ENCODE measurements at places on chromosomes 5 and 9. TPM values are rescaled to one million over a fixed set of nuclear protein-coding genes. Genes with fewer than 3 reads are reported as not detected.

SEMA5A gene
- total RNA-seq = 11.6 TPM

GRAMD2B gene
- total RNA-seq = 165 TPM

OR4F3 gene
- not detected for total RNA-seq

PCA3 gene
- total RNA-seq = 0.40 TPM

DNA sequence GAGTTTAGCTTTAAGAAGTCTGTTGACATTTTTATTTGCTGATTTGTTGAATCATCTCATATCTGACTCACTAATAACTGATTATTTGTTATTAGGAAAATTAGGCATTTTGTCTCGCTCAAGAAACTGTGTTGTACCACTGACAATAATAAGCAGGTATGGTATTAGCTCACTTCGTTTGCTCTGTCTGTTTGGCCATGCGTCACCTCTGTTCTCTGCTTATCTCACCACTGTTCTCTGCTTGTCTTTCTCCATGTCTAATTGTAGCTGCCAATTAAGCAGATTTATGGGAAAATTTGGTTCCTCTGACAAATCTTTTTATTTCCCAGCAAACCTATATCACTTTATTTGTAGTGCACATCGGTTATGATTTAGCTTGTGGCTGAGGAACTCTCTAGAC, 138.9 kb downstream of the WDR41 start:
- DNase-seq = no peak

- DNase-seq = no peak
These were observed 280.3 kb downstream of the DRD1 start for GRCh38 chr5:175163586-175164275.

- no peak for DNase-seq
These were observed 97.1 kb upstream of the ASTN2 start for GRCh38 chr9:117511852-117512481.

DNA sequence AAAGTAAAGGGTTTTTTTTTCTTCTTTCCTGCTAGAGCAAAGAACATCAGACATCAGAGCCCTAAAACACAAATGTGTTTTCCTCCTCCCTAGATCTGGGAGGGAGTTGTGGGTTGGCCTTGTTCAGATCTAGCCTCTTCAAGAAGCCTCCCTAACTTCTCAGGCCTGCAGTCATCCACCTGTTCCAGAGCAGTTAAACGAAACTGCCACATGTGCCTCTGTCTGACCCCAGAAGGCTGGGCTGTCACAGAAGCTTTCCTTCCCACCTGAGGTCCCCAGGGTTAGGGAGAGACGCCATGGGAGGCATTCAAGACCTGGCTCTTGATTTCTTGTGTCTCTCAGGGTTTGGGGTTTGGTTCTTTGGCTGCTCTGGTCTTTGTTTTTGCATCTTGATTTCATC, 87.0 kb downstream of the DAB2IP start:
- no peak for DNase-seq

DNA sequence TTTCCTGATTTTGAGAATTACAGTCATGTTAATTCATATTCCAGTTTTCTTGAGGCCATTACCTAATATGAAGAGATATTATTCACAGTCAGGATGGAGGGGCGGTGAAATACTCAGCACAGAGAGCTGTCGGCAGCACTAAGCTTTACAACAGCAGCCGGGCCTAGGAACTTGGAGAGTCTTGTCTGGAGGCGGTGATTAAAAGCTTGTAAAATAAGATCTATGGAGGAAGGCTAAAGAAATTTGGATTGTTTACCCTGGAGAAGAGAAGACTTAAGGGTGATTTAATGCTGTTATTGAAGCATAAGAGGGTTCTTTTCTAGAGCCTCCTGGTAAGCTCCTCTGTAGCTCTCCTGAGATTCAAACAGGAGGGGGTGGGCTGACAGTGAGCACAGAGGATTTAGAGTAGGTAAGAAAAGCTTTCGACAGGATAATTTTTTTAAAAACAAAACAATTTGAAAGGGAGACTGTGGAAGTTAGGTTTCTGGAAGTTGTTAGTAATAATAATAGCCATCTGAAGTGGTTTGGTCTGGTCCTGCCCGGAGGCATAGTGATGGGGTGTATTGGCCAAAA, 406.3 kb upstream of the ADAMTSL1 start:
- DNase-seq = no peak

DNA sequence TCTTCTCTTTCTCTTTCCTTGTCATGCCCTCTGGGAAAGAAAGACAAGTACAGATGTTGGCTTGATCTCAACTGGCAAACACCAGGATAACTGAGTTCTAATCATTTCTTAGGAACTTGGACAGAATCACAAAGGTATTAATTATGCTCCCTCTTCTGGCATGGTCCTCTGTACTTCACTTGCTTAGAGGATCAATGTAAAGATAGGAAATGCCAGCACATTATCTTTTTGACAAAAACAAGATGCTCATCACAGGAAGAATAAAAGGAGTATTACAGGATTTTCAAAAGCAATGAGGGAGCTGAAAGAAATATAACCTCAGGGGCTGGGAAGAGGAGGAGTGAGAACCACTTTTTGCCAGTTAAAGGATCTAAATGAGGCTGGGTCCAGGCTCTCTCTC, 70.6 kb downstream of the LHFPL2 start:
- DNase-seq = no peak

Data from Peyer's patch (tissue), 4 donors.